Muscle of arm (tissue), 14 donors: ENCODE measurements at places on chromosomes 3 and 15.

GRCh38 chr3:119600732-119601131, 3.0 kb downstream of the PLA1A start:
- no peak for DNase-seq

GRCh38 chr3:14331251-14331650, 71.2 kb upstream of the SLC6A6 start:
- no peak for DNase-seq

- no peak for DNase-seq
Measured at GRCh38 chr3:134039161-134039862, 9.6 kb upstream of the SLCO2A1 start.

DNA sequence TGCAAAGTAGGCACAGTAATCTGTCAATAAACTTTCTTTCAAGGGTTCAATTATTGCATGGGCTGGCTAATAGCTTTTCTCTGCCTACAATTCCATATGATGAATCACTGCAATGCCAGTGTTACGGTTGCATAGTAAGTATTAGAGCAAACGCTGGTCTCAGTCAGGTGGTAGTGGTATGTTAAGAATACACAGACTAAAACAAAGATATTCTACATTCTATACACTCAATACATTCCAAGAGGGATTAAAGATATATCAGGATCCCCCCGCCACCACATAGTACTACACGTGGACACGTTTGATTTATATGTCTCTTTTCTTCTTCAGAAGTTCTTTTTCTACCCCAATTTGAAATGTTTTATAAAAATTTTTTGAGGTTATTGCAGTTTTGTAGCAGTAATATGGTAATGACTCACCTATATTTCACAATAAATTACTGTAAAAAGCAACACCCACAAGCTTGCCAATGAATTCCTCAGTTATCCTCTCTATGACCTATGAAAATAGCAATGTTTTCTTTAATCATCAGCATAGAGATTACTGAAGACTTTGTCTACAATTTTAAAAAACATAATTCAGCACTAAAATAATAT, 68.2 kb downstream of the CD200R1L start:
- no peak for DNase-seq

- no peak for DNase-seq
Measured at GRCh38 chr3:150703299-150703755, 393 bp downstream of the ERICH6 start.

DNA sequence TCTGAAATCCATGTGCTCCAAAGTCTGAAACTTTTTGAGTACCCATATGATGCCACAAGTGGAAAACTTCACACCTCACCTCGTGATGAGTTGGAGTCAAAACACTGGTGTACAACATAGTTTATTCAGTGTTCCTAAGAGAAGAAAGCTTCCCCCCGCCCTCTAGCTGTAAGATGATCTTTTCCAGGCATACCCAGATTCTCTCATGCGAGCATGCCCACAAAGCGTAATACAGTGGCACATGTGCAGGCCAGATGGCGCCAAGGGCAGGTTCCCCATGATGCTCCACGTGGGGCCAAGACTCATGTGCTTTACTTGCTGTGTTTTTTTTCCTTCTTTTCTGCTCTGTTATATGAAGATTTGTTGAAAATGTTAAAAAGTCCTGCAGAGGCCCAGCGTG, 104.9 kb upstream of the LRRFIP2 start:
- DNase-seq: peak; percentile 6

DNA sequence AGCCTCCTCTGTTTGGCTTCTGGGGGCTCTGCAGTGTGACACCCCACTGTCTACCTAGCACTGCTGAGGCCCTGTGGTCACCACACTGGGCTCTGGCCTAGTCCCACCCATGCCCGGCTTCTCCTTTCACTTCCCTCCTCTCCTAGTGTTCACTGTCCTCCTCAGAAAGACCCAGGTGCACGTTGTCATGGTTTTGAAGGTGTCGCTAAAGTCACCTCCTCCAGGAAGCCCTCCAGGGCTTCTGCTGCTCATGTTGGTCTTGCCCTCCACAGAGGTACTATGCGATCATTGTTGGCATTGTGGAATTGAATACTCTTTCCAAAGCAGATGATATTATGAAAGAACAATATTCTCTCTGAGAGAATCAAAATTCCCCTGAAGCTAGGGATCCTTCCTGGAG, 163.5 kb downstream of the GABRG3 start:
- DNase-seq: no peak

DNA sequence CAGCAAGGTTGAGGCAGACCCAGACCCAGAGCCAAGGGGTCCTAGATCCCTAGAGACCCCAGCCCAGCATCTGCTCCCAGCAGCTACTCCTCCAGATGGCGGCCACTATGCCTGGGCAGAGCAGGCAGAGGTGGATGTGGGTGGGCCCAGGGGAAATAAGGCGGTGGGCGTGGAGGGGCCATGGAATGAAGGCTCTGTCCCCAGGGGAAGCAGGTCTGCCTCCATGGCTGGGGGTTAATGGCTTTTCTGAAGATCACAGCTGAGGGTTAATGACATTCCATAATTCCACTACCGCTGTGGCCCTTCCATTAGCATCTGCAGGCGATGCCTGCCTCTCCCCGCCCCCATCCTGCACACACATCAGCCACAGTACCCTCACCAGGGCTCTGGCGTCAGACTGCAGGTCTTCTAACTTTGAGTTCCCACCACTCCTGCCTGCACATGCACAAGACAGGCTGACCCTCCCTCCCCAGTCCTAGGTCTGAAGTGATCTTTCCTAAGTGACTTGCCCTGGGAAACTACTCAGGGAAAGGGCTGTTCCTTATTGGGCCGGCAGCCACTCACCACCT, 41.2 kb downstream of the CCDC33 start:
- DNase-seq: no peak

GRCh38 chr3:130757611-130758150, 11.1 kb upstream of the PIK3R4 start:
- no peak for DNase-seq

GRCh38 chr15:49041426-49041825, 4.8 kb downstream of the SECISBP2L start:
- DNase-seq: no peak

GRCh38 chr3:191192941-191193340, 6.1 kb upstream of the OSTN start:
- DNase-seq: no peak

DNA sequence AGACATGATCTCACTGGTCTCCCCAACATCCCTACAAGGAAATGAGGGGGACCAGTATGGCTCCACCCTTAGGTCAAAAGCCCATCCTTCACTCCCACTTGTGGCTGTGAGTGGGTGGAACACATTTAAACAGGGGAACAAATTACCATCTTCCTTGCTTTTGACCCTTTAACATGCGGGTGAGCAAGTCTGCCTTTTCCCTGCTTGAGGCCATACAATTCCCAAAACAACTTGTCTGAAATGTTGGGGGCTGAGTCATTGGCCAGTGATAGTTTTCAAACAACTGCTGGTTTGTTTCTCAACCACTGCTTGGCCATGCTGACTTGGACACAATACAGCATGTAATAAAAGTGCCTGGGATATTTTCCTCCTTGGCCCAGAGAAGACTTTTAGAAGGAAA, 39.6 kb downstream of the COL8A1 start:
- DNase-seq: no peak

- no peak for DNase-seq
Measured at GRCh38 chr3:195058336-195059005, 212.5 kb downstream of the XXYLT1 start.

DNA sequence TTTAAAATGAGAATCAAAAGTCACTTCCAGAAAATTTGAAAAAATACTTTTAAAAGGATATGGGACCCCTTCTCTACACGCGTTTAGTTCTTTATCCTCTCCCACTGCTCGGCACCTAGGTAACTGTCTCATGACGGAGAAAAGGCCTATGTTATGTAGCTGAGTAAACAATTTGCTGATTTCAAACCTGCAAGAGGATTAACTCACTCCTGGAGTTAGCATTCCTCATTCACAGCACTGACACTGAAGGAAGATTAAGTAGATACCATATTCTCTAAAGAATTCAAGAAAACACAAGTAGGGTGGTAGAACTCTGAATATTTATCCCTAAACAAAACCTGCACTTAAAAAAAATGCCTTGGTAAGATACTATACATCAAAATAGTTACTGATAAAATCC, 30.2 kb upstream of the PYGO1 start:
- DNase-seq: no peak

GRCh38 chr3:90054311-90054710, 946.9 kb downstream of the EPHA3 start:
- DNase-seq: no peak

GRCh38 chr15:39430389-39430788, 150.5 kb upstream of the THBS1 start:
- DNase-seq: no peak

DNA sequence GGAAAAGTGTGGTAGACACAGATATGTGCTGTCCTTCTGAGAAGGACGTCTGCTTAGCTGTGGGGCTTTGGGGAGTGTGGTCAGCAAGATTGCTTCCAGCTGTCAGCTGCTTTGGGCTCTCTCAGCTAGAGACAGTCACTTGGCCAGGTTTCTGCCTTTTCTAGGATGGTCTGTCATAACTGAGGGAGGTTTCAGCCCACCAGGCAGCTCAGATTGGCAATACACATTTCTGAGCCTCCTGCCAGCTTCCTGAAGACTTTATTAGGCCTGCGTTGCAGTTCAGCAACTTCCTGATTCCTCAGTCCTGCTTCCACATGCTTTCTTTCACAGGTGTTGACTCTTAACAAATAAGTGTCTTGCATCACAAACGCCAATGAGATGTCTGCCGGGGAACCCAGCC, 286.5 kb downstream of the SQOR start:
- peak; percentile 4 for DNase-seq

DNA sequence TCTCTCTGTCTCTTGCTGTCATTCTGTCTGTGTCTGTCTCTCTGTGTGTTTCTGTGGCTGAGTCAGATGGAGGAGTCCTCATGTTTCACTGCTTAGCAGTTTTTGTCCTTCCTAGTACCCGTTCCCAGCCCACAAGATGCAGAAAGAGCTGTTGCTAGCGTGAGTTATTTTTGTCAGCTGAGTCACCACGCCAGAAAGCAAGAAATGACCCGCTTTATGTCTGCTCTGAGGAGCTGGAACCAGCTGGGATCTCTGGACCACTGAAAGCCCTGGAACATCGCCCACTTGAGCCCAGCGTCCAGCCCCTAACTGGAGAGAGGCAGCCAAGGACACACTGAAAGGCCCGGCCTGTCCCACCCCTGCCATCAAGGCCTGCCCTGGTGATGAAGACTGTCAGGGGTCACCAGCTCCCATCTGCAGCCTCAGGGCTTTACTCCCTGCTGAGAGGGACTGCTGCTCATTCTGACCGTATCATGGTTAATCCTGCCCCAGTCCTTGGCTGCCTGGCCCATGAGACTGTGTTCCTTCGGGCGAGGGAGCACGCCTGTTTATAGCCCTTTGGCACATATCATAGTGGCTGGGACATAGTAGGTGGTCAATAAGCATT, 101.7 kb upstream of the TPM1 start:
- DNase-seq: peak; percentile 80

GRCh38 chr3:148255981-148256969, 441.4 kb upstream of the AGTR1 start:
- DNase-seq: no peak

DNA sequence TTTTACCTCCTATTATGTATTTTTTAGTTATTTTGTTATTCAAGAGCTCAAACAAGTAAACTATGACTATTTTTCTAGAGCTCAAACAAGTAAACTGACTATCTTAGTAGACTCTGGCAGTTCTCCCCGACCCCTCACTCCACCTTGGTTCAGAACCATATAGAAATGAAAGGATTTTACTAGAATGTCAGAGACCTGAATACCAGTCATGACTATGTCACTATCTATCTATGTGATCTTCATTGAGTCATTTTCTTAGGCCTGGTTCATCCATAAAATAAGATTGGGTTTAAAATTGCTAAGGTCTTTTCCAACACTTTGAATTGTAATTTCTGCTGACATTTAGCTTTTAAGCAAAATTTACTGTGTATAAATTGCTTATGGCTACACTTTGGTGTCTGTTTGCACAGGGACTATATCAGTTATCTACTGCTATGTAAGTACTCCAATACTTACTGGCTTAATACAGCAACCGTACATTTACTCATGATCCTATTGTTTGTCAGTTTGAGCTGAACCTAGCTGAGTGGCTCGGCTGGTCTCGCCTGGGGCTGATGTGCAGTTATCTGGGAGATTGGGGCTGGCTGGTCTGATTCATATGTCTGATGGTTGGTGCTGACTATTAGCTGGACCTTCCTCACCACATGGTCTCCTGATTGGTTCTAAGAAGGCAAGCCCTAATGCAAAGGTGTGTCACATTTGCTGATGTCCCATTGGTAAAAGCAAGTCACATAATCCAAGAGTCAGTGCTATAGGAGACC, 37.0 kb downstream of the RASA2 start:
- no peak for DNase-seq

- DNase-seq: no peak
Measured at GRCh38 chr3:13556207-13556606, 7.3 kb downstream of the FBLN2 start.

DNA sequence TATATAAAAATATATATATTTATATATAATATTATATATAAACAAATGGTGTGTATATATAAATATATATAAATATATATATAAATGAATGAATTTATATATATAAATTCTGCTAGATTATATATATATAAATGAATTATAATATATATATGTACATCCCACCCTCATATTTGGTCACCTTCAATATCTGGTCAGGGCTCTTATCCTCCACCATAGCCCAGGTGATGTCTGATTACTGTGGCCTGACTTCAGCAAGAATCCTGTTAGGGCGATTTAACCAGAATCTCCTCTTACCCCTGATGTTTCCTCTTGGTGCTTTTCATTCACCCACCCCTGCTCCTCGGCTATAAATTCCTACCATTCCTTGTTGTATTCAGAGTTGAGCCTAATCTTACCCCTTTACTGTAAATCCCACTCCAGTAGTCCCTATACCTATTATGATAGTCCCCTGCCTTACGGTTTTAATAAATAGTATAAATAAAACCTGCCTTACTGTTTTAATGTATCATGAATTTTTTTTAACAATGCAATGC, 439.6 kb downstream of the PLOD2 start:
- no peak for DNase-seq

DNA sequence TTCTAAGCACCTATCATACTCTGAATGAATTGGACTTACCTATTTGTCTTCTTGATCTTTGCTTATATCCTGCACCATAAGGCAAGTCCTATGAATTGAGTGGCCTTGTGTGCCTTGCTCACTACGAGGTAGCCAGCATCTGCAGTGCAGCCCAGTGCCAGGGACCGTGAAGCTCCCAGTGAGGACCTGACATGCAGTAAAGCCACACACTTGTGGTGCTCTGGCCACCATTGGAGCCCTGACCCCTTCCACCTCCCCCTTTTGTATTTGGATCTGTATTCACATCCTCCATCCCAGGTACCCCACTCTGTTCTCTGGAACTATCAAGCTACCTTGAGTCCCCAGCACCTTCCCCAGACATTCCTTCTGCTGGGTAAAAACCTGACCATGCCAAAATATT, 52.1 kb downstream of the BSN start:
- no peak for DNase-seq
